Fibroblast of lung (primary cell): ENCODE measurements at places on chromosomes 4 and X. TPM values are rescaled to one million over a fixed set of nuclear protein-coding genes. Genes with fewer than 3 reads are reported as not detected.

DNA sequence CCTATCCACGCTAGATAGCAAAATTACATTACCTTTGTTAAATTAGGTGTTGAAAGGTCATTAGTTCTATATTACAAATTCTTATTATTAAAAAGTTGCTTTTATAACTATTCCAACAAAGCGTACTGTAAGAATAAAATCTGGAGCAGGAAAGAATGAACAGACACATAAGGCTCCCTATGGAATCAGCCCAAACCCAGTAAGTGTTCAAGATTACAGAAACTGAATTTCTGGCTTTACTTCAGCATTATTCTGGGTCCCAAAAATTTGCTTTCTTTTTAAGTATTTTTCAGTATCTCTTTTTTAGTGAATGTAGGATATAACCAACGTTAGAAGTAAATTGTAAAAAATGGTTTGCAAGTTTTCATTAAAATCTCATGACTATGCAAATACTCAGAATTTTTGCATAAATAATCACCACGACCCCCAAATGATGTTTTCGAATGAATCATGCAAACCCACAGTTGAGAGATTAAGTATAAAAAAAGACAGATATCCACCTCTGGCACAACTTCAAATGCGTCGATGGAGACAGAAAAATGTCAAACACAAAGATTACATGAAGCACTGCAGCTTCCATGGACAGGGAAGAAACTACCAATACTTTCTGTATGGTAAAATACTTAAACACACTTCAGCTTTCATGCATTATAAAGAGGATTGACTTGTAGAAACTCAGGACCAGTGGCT lies 238.5 kb downstream of the RASL11B start:
- H3K4me1 ChIP-seq: peaks cover 14% of the 10 kb centered on the region
- peak; percentile 90 for DNase-seq

Gene FAM236D
- not detected in 2 replicates for total RNA-seq

- H3K27ac ChIP-seq: peak overlapping the region; percentile 30
- H3K4me1 ChIP-seq: no peaks in the 10 kb centered on the region
- peak; percentile 3 for DNase-seq
- H3K36me3 ChIP-seq: no peaks in the 10 kb centered on the region
- peak overlapping the region; percentile 99 for H3K4me3 ChIP-seq
These were observed 671 bp downstream of the HPF1 start for GRCh38 chr4:169756971-169757574.

- H3K27ac ChIP-seq: no peak overlapping the region
- DNase-seq: no peak
- no peaks in the 10 kb centered on the region for H3K27me3 ChIP-seq
These were observed 168.8 kb upstream of the HS3ST1 start for GRCh38 chr4:11597506-11597905.

Gene SPANXC
- total RNA-seq: not detected in 2 replicates

DNA sequence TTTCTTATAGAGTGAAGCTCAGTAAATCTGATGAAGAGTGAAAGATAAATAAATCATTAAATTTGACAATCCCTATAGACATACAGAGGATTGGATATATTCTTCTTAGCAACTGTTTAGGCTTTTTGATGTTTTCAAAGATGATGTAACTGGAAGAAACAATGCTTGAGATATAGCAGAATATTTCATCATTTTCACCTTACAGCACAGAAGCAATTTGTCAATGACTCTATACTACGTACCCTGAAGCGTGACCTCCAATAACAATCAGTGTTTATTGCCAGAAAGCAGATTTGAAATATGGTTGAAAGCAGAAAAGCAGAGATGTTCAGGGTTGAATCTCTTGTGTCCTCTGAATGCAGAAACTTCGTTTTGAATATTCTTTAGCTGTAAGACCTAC lies 228.4 kb downstream of the DTHD1 start:
- no peak overlapping the region for H3K27ac ChIP-seq
- no peaks in the 10 kb centered on the region for H3K36me3 ChIP-seq
- H3K27me3 ChIP-seq: no peaks in the 10 kb centered on the region
- no peaks in the 10 kb centered on the region for H3K4me1 ChIP-seq
- no peak for DNase-seq
- no peak overlapping the region for H3K4me3 ChIP-seq

- no peaks in the 10 kb centered on the region for H3K36me3 ChIP-seq
- DNase-seq: no peak
- H3K27ac ChIP-seq: no peak overlapping the region
- H3K4me1 ChIP-seq: no peaks in the 10 kb centered on the region
- H3K27me3 ChIP-seq: no peaks in the 10 kb centered on the region
These were observed 52.8 kb upstream of the TAB3 start for GRCh38 chrX:30941898-30942297.

- no peak overlapping the region for H3K4me3 ChIP-seq
- H3K36me3 ChIP-seq: no peaks in the 10 kb centered on the region
- no peak overlapping the region for H3K27ac ChIP-seq
- peak; percentile 1 for DNase-seq
- no peaks in the 10 kb centered on the region for H3K4me1 ChIP-seq
These were observed 46.6 kb downstream of the IL13RA2 start for GRCh38 chrX:114970806-114971205.

DNA sequence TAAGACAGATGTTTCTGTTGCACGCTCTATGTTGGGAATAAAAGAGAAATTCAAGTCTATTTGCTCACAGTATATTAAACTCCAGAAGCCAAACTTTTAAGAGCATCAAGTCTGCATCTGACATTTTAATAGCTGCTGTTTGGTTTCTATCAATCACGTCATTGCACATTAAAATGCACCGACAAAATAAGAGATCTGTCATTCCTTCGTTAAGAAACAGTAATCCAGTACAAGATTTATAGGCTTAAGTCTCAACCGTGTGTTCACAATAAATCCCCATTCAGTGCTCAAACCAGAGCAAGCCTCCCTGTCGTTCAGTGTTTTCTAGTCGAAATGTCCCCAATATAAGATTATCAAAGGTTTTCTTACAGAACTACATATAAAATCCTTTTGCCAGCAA lies 89.0 kb upstream of the BMPR1B start:
- H3K4me3 ChIP-seq: no peak overlapping the region
- no peak for DNase-seq
- no peaks in the 10 kb centered on the region for H3K36me3 ChIP-seq
- no peak overlapping the region for H3K27ac ChIP-seq

Gene SOX3
- not detected in 2 replicates for total RNA-seq

DNA sequence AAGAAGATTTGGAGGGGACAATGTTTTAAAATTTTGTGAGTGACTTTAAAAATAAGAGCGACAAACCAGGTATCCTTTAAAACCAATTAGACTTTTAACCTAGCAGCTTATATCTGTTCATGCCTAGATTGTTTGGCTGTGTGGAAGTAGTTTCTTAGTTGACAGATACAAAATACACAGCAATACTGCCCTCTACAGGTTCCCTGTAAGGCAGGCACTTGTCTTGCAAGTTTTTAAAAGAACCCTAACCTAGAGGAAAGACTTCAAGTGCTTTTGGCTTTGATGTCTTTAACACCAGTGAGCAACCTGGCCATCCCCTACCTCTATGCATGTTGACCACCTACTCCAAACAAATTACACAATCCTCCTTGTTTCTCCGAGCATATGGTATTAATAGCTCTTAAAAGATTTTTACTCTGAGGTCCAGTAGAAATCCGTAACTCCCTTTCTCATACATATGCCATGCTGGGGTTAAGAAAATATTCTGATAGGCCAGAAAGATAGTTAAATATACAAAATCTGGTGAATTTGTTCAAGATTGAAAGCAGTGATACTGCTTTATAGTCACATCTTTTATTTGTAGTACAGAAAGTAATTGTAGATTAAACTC lies 273.0 kb downstream of the ARHGAP24 start:
- H3K27me3 ChIP-seq: no peaks in the 10 kb centered on the region
- H3K4me1 ChIP-seq: peaks cover 3% of the 10 kb centered on the region
- no peak overlapping the region for H3K27ac ChIP-seq
- no peak overlapping the region for H3K4me3 ChIP-seq

Gene POU4F2
- not detected in 2 replicates for total RNA-seq

DNA sequence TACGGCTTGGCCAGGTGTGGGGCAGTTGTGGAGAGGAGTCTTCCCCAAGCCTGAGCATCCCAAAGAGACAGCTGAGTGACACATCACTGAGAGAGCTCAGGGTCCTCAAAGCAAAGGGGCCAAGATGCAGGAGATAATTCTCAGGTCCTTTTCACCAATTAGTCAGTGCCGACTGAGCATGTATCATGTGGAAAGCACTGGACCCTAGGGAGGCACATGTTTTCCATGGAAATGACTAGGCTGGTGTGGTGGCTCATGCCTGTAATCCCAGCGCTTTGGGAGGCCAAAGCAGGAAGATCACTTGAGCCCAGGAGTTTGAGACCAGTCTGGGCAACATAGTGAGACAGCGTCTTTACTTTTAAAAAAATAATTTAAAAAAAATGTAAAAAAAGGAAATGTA lies 67.3 kb upstream of the PRPS1 start:
- no peaks in the 10 kb centered on the region for H3K36me3 ChIP-seq
- H3K27ac ChIP-seq: no peak overlapping the region
- no peaks in the 10 kb centered on the region for H3K27me3 ChIP-seq
- no peak for DNase-seq
- H3K4me3 ChIP-seq: no peak overlapping the region

Gene IL1RAPL1
- 0.26 and 2.8 TPM in 2 replicates for total RNA-seq

Gene PFKFB1
- under 0.01 TPM in 1 of 2 replicates, not detected in the other for total RNA-seq

DNA sequence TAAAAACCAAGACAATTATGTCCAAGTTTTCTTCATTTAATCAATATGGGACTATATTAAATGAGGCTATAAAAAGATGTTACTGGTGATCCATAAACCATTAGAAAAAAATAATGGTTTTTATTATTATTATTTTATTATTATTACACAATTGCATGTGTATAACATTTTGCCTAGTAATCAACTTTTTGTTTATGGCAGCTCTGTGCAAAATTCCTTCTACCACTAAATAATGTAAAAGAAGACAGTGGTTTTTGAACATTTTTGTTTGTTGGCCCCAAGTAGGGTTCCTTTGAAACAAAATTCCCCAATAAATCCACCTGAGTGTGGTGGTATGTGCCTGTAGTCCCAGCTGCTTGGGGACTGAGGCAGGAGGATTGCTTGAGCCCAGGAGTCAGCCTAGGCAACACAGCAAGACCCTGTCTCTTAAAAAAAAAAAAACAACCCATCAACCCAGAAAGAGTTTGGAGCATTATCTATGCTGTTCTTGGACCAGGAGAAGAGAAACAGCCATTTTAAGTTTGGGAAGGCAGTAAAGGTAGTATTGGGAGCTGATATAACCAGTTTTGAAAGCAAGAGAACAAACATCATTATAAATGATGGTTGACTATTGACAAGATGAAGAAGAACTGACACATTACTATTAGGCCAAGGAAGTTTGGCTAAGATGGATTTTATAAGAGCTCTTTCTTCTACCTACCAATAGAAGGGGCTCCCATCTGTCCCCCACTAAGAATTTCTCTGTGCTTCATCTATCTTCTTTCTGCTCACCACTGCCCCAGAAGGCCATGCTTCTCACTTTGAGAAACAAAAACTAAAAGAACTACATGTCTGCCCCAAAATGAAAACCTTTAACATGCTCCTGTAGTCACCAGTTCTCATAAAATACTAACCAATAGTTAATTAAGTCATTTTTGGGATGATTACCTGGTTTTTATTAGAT lies 2.2 kb downstream of the TMEM156 start:
- no peaks in the 10 kb centered on the region for H3K27me3 ChIP-seq
- H3K27ac ChIP-seq: no peak overlapping the region
- no peaks in the 10 kb centered on the region for H3K4me1 ChIP-seq
- no peak overlapping the region for H3K4me3 ChIP-seq
- DNase-seq: no peak
- no peaks in the 10 kb centered on the region for H3K36me3 ChIP-seq

Gene EDA2R
- 15.7 and 21.0 TPM in 2 replicates for total RNA-seq

Gene LUZP4
- total RNA-seq: not detected in 2 replicates

Gene ENPEP
- 0.51 TPM in 1 of 2 replicates, not detected in the other for total RNA-seq

GRCh38 chr4:176611951-176612350 lies 180.8 kb downstream of the VEGFC start:
- no peak overlapping the region for H3K27ac ChIP-seq
- no peaks in the 10 kb centered on the region for H3K36me3 ChIP-seq
- DNase-seq: peak; percentile 11
- no peaks in the 10 kb centered on the region for H3K4me1 ChIP-seq
